ENCODE measurements at places on chromosomes 16 and 17.

- DNase-seq: no peak
These were observed 6.4 kb downstream of the ALYREF start for GRCh38 chr17:81884968-81885367.

DNA sequence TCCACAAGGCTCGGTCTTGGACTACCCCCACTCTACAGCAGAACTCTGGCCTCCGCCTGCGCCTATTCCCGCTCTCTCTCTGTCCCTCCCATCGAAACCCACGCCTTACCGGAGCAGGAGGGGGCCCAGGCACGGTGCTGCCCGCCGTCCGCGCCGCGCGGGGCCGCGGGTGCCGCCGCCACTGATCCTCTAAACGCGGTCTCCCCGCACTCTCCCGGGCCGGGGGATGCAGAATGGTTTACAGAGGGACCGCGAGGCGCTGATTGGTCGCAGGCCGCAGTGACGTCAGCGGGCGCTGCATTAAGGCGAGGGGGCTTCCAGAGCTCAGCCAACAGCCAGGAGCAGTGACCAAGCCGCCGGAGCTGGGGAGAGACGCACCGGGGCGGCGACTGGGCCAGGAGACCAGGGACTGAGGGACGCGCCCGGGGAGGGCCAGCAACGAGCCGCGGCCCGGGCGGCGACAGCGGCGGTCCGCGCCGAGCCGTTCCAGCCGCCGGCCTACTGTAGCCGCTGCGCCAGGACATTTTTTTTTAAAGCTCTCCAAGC is 747 bp upstream of the LHX1 start:
- DNase-seq: no peak

DNA sequence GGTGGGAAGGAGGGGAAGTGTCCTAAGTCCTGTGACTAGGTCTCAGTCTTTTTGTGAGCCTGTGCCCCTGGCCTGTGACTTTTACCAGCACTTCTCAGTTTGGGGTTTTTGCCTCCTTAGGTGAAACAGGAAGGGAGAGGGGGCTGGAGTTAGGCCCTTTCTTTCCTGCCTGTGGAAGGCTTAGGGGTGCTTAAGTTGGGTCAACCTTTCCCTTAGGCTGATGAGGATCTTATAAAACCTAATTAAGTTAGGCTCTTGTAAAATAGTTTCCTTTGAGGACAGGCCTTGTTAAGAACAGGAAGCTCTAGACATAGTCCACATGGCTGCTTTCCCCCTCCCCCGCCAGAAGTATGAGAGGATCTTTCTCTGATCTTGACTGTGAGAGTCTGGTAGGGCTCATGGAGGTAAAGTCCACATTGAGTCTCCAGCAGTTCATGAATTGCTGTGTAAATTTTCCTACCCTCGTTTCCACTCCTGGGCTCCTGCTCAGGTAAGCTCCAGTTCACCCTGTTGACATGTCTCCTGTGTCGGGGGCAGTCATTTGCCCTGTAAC is 17.0 kb upstream of the DNASE1 start:
- DNase-seq: peak; percentile 43

GRCh38 chr16:52372313-52372712 is 174.6 kb downstream of the TOX3 start:
- DNase-seq: no peak
